Stimulated activated CD4-positive, alpha-beta T cell treated with anti-CD3 and anti-CD28 coated beads, Interleukin-4, amount 100 ng/mL, for 24 hours (primary cell): ENCODE measurements at places on chromosomes 1 and 21.

DNA sequence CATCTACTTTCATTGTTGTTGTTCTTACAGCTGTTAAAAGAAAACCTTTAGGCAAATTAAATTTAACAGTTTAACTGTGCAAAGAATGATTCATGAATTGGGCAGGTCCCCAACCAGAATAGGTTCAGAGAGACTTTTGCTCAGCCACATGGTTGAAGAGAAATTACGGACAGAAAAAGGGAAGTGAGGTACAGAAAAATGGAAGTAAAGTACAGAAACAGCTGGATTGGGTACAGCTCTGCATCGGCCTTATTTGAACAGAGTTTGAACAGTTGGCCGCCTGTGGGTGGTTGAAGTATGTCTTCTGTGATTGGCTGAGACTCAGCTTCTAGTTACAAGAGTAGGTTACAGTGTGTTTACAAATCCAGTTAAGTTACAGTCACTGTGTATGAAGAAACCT lies 210.1 kb downstream of the FGGY start:
- DNase-seq, result no peak

GRCh38 chr1:39671793-39672550 lies at the start of gene NT5C1A:
NT5C1A (minus strand) TSS chr1:39672107; CDS start chr1:39672038, 69 bp downstream.
- DNase-seq, result peak; percentile 26

DNA sequence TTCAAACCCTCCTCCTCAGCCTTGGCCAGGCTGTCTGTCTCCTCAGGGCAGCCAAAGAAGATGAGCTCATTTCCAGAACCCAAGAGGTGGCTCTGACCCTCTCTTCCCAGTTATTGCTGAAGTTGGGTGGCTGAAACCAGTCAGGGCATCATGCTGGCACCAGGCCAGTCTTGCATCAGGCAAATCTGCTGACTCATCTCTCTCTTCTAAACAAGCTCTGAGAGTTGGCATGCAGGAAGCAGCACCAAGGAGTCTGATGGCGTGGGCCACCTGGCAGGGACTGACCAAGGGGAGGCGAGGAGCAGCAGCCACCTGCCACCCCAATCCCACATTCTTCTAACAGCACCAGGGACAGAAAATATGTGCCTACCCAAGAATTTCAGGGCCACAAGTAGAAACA lies 104.8 kb upstream of the ATP1A1 start:
- DNase-seq, result no peak

GRCh38 chr1:190908246-190908645 lies 430.6 kb upstream of the BRINP3 start:
- no peak for DNase-seq

DNA sequence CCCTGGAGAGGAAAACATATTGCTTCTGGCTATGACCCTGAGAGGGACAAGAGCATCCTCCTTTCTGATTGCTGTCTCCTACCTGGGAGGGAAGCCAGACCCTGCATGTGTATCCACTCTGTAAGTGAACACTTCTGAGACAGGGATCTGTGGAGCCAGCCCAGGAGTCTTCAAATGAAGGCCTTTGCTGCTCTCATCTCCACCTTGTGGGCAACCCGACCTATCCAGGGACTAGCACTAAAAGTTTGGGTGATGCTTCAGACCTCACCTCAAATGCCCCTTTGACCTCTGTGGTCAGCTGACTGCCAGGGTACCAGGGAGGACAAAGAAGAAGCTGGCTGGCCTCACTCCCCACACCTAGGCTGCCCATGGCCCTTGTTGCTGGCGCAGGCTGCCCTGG lies 64.7 kb downstream of the KCND3 start:
- DNase-seq, result no peak

DNA sequence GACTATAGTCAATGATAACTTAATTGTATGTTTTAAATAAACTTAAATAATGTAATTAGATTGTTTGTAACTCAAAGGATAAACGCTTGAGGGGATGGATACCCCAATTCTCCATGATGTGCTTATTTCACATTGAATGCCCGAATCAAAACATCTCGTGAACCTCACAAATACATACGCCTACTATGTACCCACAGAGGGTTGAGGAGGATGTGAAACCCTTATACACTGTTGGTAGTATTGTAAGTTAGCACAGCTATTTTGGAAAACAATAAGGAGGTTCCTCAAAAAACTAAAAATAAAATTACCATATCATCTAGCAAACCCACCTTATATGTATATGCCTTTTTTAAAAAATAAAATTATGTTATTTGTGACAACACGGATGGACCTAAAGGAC lies 198.6 kb downstream of the MRPL39 start:
- DNase-seq, result no peak

DNA sequence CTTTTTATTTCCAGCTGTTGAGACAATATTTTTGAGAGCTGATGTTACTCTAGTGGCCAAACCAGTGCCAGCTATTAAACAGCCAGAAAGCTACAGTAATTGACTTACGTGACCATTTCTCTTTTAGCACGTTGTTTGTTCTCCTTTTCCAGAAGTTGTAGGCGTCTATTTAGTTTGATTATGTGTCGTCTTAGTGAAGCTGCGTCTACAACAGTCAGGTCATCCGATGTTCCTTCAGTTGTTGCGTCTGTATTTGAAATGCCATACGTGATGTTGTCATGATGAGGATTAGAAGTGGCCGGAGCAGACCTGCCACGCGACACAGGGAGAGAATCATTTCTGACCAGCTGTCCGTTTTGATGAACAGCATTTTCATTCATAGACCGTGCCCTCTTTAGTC lies 38.2 kb downstream of the TMEM51 start:
- DNase-seq, result no peak

- no peak for DNase-seq
These were observed 172.6 kb downstream of the PLA2G4A start for GRCh38 chr1:187001198-187001889.

DNA sequence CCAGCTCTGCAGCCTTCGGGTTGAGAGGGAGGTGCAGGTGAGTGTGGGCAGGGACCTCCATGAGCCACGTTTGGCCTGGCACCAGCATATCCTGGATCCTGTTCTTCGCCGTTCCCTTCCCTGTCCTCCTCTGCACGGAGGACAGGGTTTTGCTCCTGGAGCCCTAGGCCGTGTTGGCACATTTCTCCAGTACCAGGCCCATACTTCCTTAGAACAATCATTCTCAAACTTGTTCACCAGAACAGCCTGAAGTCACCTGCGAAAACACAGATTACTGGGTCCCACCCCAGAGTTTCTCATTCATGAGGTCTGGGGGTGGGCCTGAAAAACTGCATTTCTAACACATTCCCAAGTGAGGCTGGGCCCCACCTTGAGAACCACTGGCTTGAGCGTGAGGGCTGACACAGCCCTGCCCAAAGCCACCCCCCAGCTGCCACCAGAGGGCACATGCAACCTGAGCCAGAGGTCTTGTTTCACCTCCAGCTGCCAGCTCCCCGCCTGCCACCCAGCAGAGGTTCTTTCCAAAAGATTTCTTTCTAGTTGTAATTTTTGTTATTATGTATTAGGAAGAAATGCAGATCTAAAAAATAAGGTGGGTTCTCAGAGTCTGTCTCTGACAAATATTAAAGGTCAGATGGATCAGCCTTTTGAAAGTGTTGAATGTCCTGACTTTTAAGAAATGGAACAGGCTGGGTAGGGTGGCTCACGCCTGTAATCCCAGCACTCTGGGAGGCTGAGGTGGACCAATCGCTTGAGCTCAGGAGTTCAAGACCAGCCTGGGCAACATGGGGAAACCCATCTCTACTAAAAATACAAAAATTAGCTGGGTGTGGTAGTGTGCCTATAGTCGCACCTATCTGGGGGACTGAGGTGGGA lies 39.6 kb upstream of the LDLRAP1 start:
- DNase-seq, result peak; percentile 70

DNA sequence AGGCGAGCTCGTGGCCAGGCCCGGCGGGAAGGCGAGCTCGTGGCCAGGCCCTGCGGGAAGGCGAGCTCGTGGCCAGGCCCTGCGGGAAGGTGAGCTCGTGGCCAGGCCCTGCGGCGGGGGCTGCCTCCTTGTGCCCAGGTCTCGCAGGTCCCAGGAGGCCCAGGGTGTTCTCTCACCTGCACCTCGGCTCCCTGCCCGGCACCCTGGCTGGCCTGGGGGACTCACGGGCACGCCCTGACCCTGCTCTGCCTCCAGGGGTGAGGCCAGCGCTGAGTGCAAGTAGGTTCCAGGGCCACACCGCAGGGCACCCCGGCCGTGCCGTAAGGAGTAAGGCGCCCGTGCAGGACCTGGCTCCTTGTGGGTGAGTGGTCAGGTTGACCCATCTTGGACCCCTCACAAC lies 4.4 kb downstream of the SDF4 start:
- DNase-seq, result no peak

DNA sequence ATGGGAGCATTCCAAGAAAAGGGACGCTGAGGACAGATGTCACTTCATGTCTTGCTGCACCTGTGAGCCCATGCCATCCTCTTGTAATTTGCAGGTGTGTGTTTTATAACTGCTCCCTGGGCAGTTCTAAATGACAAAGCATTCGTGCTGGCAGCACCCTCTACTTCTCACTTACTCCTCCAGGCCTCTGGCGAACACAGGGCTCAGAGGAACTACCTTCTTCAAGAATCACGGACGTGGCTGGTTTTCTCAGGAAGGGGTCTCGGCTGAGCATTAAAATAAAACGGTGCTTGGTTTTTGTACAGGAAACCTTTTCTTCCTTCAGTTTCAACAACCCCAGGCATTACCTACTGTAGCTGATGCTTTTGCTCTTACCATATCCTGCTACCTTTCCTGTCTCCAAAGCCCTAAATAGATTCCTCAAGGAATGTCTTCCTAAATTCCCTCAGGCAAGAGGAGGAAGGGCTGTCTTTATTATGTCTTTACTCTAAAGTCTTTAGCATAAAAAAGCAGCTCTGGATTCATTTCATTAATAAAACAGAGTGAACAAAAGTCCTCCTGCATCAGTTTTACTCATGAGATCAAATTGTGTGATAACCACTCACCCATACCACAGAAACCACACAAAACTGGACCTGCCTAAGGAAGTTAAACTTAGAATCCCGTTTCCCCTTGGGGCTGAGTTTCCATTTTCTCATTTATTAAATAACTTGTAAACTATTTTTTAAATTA lies 79.0 kb upstream of the MAP10 start:
- DNase-seq, result no peak

DNA sequence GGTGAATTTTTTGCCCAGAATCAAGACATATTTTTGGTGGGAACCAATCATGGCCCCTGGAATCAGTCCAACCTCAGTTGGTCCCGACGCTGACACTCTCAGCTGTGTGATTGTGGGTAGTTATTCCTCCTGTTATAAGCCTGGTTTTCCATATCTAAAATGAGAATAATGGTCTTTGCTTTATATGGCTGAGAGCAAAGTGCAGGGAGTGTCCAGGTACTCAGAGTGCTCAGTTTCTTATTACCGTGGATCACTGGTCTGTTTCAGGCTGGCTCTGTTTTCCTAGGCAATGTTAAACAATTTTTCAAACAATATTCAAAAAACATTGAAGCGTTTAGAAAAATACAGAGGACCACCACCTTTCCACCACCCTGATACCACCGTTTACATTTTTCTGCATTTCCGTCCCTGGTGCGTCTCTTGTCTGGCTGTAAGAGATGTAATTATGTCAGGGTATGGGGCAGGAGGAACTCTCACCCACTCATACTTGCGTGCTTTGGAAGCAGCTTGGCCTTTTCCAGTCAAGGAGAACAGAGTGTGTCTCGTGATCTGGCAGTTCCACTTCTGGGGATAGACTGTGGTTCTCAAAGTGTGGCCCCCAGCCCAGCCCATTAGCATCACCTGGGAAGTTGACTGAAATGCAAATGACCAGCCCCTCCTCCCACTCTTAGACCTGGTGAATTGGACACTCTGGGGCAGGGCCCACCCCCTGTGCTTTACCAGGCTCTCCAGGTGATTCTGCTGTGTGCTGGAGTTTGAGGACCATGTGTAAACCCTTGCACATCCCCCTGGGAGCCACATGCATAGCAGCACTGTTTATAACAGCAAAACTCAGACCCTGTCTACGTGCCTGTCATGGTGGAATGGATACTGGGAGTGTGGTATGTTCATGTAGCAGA lies 6.8 kb downstream of the MX1 start:
- no peak for DNase-seq

DNA sequence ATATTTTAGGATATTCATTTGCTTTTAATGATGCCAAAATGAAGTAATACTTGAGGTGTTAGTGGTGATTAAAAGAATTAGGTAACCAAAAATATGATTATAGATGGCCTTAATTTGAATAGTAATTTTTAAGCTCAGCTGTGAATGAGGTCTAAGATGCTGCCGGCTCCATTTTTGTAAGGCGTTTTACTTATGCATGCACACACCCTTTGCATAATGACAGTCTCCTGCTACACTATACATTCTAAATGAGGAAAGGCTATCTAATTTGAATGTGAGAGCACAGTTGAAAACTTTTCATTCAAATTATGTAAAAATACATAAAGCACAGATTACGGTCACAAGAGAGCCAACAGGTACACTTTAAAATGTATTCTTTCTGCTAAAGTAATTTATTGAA lies 41.6 kb downstream of the RGS21 start:
- no peak for DNase-seq

- no peak for DNase-seq
These were observed 53.1 kb upstream of the CACNA1E start for GRCh38 chr1:181430015-181430885.

DNA sequence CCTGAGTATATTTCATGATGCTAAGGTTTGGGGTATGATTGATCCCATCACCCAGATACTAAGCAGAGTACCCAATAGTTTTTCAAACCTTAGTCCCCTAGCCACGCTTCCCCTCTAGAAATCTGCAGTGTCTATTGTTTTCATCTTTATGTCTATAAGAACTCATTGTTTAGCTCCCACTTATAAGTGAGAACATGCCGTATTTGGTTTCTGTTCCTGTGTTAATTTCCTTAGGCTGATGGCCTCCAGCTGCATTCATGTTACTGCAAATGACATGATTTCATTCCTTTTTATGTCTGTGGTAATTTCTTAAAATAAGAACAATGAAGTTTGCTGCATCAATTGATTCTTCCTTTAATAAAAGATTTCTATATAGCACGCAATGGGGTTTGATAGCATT lies 301.3 kb downstream of the PLPP3 start:
- DNase-seq, result no peak

DNA sequence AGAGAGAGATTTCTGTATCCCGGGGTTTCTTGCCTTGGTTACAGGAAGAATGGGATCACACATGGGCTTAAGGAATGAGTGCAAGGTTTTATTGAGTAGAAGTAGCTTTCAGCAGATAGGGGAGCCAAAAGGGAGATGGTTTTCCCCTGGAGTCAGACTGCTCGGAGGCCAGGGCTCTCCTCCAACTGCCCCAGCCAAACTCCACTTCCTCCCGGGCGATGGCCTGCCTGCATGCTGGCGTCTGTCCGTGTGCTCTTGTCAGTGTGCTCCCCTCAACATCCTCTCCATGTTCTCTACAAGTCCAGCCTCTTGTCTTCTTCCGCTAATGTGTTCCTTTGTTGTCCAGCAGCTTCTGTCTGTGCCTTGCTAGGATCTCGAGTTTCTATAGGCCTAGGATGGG lies 421.3 kb upstream of the ADGRL2 start:
- DNase-seq, result no peak

DNA sequence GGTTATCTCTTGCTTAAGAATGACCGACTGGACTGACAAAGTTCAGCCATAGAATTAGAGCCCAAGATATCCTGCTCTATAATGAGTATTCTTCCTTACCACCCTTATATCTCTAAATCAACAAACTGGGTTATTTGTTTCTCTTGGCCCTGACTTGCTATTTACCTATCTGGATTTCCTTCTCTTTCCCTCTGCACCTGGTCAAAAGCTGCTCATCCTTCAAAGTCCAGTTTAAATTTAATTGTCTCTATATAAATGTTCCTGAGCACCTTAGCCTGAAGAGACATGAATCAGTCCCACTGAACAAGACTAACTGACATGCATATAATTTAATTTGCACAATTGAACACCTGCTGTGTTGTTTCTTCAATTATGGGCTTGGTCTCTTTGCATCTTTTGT lies 127.1 kb upstream of the KCNJ15 start:
- no peak for DNase-seq

- DNase-seq, result no peak
These were observed 260.8 kb downstream of the GPATCH2 start for GRCh38 chr1:217369996-217370551.
